Glomerular endothelial cell (primary cell): ENCODE measurements at places on chromosomes 3 and 15. TPM values are rescaled to one million over a fixed set of nuclear protein-coding genes. Genes with fewer than 3 reads are reported as not detected.

DNA sequence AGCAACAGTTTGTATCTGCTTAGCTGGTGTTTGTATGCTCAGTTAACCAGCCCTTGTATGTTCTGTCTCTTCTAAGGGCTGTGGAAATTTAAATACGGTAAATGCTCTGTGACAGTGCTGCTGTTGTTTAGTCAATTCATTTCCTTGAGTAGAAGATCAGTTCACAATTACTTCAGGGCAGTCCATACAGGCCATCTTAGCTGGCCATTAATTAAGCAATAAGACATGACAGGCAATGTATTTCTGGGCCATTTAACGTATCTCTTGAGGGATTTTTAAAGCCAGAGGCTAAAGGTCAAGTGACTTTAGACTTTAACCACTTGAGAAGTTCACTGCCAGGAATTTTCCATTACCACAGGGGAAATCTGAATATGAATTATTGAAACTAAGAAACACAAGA is 351.8 kb downstream of the ZIC1 start:
- DNase-seq, result no peak

Gene CASR
- total RNA-seq, result not detected in 2 replicates

DNA sequence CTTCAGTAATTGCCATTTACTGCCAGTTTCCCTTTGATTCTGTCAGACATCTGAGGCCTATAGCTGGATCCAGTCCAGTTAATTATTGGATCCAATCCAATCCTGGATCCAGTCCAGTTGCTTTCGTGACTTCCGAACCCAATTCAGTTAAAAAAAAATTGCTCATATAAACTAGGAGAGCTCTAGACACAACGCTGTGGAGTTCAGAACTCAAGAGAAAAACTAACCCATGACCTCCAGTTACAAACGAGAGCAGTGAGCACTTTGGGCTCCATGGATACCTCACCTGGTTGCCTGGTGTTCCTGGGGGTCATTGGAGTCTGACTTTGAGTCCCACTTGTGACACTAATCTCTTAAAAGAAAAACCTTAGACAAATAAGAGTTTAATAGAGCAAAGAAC is 269.8 kb downstream of the THSD4 start:
- DNase-seq, result peak; percentile 60

Gene RPLP1
- total RNA-seq, result 428 and 656 TPM in 2 replicates

Gene IGSF10
- total RNA-seq, result under 0.01 and 0.18 TPM in 2 replicates

Gene LIPH
- total RNA-seq, result 0.12 and 2.0 TPM in 2 replicates

- DNase-seq, result no peak
Observed at GRCh38 chr3:11580645-11581044, 63.1 kb downstream of the VGLL4 start.

DNA sequence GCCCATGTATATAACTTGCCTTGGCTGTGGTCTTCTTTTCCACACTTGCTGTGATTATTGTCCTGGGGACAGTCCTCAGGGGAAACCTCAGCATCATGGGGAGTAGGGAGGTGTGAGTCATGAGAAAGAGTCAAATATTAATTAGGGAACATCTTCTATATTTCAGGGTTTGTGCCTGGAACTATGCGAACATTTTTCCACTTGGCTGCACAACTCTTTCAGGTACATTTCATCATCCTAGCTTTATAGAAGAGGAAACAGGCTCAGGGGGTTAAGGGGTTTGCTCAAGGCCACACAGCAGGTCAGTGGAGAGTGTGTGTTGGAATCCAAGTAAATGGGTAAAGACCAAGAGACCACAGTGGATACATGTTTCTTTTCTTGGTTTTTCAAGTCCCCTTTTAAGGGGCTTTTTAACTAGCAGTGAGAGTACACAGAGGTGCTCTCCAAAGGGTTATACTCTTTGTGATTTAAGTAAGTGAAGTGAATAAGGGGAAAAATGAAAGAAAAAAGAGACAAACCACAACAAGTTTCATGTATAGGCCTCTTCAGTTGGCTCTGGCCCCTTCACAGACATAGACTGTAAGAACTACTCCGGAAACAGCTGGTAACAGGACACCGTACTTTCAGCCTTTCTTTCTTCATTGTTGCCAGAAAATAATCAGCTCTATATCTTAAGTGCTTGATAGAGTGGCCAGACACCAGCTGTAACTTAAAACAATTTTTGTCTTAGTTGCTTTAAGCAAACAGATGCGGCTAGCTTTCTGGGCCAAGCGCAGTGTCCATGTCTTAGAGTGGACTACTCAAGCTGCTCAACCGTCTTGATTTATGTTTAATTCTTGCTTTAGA is 64.6 kb downstream of the EEFSEC start:
- no peak for DNase-seq

Gene CCR4
- 0.64 and 0.78 TPM in 2 replicates for total RNA-seq

- DNase-seq, result no peak
Observed at GRCh38 chr15:70922119-70922518, 29.5 kb downstream of the LRRC49 start.

- no peak for DNase-seq
Observed at GRCh38 chr3:103513003-103513402, 1078.2 kb downstream of the ZPLD1 start.

Gene MORC1
- total RNA-seq, result not detected in 2 replicates

Gene LTF
- not detected in 2 replicates for total RNA-seq

Gene KY
- 0.06 TPM in 1 of 2 replicates, not detected in the other for total RNA-seq

DNA sequence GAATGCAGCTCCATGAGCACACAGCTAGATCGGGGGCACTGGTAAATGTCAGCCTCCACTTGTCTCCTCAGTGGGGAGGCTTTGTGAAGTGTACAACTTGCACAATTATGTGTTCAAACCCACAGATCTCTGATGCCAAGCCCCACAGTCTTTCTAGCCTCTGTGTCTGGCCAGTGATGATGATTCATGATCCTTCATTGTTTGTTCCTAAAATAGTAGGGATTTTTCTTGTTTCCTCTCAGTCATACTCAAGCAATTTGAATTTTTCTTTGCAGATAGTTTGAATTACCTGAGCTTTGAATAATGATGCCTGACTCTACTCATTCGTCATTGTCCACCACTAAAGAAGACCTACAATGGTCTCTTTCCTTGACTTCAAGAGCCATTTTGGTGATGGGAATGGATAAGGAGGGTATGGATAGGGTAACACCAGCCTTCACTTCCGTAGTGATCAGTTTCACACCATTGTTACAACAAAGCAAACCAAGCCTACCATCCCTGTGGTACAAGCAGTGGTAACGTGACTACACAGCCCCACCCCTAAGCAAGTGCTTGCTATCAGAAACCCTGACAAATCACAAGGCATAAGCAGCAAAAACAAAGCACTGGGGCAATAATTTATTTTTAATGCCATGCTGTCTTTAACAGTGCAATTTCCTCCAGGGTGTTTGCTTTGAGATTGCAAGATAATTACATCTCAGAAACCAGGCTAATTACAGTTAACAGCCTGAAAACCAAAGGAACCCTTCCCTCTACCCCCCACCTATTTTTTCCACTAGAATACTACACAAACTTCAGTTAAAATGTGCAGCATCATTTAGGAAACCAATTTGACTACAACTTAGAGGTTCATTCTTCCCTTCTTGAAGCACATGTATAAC is 114.1 kb upstream of the PPP2R3A start:
- no peak for DNase-seq

GRCh38 chr3:126519506-126520455 is 2.2 kb upstream of the UROC1 start:
- DNase-seq, result no peak

DNA sequence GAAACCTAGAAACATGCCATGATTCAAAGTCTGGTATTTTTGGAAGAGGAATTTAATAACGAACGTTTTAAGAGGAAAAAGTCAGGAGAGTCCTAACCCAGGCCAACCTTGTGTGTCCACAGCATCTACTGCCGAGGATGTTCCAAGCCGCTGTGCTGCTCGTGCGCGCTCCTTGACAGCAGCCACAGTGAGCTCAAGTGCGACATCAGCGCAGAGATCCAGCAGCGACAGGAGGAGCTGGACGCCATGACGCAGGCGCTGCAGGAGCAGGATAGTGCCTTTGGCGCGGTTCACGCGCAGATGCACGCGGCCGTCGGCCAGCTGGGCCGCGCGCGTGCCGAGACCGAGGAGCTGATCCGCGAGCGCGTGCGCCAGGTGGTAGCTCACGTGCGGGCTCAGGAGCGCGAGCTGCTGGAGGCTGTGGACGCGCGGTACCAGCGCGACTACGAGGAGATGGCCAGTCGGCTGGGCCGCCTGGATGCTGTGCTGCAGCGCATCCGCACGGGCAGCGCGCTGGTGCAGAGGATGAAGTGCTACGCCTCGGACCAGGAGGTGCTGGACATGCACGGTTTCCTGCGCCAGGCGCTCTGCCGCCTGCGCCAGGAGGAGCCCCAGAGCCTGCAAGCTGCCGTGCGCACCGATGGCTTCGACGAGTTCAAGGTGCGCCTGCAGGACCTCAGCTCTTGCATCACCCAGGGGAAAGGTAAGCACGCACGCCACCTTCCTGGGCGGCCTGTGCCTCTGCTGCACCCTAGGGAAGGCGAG is 28.4 kb downstream of the PML start:
- DNase-seq, result no peak

GRCh38 chr3:24195504-24196230 is 250.6 kb downstream of the NR1D2 start:
- DNase-seq, result no peak

GRCh38 chr15:89187986-89188514 is 33.3 kb downstream of the RLBP1 start:
- DNase-seq, result no peak

GRCh38 chr3:194136519-194137007 is 615 bp downstream of the HES1 start:
- no peak for DNase-seq

GRCh38 chr15:64542091-64542490 is 81.7 kb downstream of the ZNF609 start:
- no peak for DNase-seq

- DNase-seq, result no peak
Observed at GRCh38 chr3:64349551-64349950, 124.3 kb upstream of the PRICKLE2 start.

- DNase-seq, result no peak
Observed at GRCh38 chr15:100301910-100302431, 39.8 kb downstream of the ADAMTS17 start.

Gene PRSS50
- total RNA-seq, result not detected in 2 replicates

GRCh38 chr3:167884481-167884880 is 149.0 kb downstream of the SERPINI1 start:
- no peak for DNase-seq
